ENCODE measurements at places on chromosomes 2 and 18.

DNA sequence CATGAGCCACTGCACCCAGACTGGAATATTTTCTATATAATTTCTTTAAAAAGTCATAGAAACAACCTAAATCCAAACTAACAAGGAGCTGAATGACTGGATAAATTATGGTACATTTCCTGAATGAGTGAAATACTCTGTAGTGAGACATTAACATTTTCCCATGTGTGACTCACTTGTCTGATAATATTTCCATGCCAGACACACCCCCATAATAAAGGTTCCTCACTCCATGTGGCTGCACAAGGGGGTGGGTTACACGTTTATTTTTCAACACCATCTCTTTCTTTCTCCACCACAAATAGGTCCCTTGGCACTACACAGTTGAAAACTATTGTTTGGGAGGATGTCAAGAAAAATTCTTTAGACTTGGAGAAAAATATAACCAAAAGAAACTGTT lies 266.3 kb upstream of the LYPD1 start:
- DNase-seq, result no peak

GRCh38 chr18:23970161-23971096 lies 44.1 kb upstream of the TTC39C start:
- DNase-seq, result peak; percentile 79

DNA sequence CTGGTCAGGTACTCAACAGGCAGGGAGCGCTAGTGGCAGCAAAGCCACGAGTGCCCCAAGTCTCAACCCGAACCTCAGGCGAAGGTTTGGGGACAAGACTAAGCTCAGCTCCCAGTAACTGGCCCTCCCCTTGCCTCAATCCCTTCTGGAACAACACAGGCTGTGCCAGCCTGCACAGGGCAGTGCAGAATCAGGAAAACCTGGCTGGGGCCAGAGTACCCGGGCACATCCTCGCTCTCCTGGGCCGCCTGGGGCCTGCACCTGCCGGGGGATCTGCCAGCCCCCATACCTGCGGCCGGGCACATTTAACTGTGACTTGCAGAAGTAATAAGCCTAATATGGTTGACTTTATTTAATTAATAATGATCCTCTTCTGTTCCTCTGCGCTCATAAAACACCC lies 60.6 kb downstream of the GBX2 start:
- no peak for DNase-seq

DNA sequence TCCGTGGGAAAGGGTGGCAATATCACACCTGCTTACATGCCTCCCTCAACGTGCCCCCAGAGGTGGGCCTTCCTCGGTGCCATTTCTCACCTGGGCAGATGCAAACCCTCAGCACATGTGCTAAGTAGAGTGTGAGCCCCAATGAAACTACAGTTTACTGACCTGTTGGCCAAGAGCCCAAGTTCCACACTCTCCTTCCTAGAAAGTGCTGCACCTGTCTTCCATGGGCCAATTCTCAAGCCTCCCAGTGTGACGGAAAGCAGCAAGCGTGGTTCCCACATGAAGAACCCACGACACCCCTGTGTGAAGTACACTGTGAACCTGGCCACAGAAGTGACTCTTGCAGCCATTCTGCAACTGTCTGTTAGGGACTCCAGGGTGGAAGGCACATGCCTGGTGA lies 73.7 kb downstream of the UXS1 start:
- DNase-seq, result no peak

DNA sequence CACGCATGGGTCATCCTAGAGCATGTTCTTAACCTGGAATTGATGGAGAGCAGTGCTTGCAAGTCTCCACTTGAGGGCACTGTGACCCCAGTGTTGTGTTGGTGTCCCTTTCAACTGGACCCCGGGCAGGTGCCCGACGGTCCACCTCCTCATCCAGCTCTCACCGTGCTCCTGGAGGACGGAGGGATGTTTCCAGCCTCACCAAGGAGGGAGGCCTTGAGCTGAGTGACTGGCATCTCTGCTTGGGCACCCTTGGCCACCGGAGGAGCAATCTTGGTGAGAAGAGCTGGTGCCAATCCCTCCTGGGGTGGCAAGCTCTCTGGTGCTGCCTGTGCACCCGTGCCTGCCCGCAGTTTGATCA lies 45.4 kb upstream of the ASB18 start:
- no peak for DNase-seq

Measured in CD8-positive, alpha-beta T cell (primary cell).